Suppressor macrophage (primary cell): ENCODE measurements at places on chromosomes 4 and X.

GRCh38 chrX:54447461-54447860, 7.3 kb downstream of the TSR2 start:
- DNase-seq = no peak

DNA sequence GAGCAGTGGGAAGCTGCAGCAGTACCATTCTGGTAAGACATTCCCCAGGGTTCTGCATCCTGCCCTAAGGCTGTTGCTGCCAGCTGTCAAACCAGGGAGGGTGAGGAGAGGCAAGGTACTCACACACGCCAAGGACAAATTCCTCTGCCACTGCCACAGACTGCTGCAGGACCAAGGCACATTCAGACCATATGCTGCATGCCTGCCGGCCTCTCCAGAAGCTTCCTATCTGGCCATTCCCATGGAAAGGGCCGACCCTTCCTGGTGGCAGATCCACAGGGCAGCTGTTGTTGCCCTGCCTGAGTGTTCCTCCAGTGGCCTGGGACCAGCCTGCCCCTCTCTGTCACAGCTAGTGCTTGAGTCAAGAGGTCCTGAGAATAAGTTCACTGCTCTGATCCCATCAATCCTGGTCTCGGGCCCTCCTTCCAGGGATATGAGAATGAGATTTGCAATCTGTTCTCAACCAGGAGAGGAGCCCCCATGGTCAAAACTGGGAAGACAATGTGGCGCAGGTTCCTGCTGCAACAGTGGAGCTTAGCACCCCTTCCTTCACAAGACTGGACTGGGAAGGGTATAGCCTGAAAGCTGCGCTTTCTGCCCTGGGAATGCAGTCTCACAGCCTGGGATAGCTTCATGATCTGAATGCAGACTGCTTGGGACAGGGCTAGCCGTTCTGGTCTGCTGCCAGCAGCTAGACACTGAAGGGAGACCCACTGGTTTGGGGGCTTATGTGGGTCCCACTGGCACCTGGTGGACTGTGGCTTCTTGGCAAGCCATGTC, 342.5 kb upstream of the NDST3 start:
- DNase-seq = no peak

GRCh38 chrX:79259073-79259689, 108.0 kb downstream of the ITM2A start:
- peak; percentile 19 for DNase-seq

DNA sequence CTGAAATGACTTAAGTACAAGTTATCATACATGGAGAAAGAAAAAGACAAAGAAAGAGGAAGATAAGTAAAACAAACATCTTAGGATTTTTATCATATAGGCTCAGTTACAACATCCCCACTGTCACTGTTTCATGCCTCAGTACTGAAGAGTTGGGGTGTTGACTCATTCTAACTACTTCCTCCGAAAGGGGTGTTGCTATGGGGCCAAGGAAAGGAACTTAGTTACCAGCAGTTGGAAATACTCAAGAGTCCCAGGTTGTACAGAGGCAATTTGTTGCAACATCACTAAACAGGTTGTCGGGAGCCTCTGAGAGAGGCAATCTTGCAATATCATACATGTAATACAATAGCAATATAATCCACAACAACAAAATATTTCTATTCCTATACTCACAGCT, 1264.7 kb downstream of the PCDH7 start:
- no peak for DNase-seq

DNA sequence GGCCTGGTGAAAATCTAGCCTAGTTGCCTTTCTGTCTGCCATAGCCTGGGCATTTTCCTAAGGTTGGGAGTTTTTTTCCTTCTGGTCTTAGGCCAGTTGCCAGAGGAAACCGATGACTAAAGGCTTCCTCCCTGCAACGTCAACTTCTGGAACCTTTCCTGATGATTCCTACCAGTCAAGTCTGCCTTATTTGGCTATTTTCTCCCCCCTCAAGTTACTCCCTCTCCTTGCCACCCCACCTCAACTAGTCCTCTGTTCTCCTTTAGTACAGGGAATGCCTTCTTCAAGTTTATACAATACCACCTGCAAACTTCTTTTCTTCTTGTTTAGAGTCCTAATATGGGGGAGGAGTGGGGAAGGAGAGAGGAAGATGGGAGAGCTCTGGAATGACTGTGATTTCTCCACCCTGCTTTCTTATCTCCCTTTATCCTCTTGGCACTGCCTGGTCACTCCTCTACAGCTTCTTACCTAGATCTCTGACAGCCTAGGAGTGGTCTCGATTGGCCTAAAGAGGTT, 10.6 kb downstream of the MSN start:
- peak; percentile 38 for DNase-seq

DNA sequence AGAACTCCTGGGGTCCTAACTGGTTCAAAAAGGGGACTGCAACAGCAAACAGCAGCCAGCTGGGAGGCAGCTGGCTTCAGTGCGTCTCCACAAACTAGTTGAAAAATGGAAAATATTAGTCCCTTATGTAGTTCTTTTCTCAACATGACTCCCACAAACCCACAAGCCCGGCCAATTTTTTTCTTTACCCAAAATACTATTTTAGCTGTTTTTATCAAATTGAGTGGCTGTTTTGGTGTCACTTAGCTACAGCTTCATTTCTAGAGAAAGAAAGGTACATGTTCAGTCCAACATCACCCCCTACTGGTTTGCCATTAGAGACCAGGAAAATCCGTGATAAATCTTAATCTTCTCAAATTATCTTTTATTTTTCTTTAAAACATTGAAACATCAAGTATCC, 97.2 kb downstream of the GUCY2F start:
- peak; percentile 51 for DNase-seq

- DNase-seq = no peak
Observed at GRCh38 chr4:175330652-175331051, 412.5 kb downstream of the ADAM29 start.

DNA sequence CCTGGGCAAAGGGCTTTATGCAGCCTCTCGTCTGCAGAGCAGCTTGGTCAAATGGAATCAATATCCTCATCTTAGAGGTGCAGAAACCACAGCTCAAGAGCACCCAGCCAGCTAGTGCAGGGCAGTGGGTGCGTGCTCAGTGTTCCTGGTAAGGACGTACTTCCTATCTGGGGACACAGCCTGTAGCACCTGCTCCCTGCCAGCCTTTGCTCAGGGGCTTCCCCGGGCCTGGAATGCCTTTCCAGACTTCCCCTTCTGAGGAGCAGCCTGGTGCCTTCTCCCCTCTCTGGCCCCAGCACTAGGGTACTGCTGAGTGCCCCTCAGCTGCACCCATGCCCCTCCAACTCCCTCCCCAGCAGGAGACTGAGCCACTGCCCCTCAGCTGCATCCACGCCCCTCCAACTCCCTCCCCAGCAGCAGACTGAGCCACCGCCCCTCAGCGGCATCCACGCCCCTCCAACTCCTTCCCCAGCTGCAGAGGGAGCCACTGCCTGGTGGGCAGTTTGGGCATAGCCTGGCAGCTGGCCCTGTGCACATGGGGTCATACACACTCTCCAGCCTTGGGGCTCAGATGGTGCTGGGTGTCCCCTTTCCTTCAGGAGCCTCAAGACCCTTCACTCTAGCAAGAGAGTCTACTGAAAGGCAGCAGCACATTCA, 42.2 kb upstream of the AFAP1 start:
- no peak for DNase-seq

- DNase-seq = no peak
Observed at GRCh38 chr4:104740161-104740560, 245.5 kb upstream of the CXXC4 start.

GRCh38 chrX:38006291-38006690, at the start of gene SYTL5:
SYTL5 (plus strand) TSS chrX:38006553; CDS start chrX:38033890, 27,337 bp downstream.
- DNase-seq = no peak

DNA sequence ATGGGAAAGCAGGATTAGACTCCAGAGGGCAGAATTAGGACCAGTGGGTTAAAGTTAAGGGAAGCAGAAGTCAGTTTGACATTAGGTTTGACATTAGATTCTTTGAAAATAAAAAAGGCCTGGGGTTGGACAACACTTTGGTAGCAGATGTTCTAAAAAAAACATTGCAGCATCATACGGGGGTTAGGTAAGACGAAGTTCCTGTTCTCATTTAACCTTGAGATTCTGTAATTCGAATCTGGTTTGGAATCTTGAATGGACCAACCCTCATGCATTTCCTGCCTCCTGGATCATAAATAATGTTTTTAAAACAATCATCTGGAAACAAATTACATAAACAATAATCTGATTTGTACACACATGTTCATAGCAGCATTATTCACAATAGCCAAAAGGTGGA, 181.0 kb downstream of the SHROOM3 start:
- DNase-seq = no peak

DNA sequence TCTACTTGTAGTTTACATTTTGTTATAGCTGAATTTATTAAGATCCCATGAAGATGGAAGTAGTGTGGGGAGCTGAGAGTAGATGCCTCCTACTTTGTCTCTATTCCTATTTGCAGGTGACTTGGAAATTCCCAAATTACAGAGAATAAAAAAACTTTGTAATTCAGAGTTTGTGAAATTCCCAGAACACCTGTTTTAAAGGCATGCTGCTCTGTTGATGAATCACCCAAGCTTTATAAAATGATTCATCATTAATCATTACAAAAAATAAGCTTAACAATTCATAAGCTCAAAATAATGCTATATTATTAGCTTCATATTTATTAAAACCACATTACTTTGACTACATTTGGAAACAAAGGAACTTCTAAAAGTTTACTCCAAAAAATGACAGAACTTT, 856.3 kb downstream of the RPA4 start:
- DNase-seq = no peak

DNA sequence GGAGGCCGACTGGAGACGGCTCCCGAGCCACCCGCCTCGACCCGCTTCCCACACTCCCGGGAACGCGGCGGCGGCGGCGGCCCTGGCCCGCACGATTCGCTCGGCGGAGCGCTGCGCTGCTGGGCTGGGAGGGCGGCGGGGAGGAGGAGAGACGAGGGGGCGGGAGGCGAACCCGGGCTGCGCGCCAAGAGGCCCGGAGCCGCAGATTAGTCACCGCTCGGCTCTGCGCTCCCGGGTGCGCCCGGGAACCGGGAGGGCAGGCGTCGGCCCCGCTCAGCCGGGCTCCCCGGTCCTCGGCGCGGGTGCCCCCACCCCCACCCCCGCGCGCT, 11.2 kb upstream of the BCOR start:
- DNase-seq = peak; percentile 77
